ENCODE measurements at places on chromosomes 3 and 15.

DNA sequence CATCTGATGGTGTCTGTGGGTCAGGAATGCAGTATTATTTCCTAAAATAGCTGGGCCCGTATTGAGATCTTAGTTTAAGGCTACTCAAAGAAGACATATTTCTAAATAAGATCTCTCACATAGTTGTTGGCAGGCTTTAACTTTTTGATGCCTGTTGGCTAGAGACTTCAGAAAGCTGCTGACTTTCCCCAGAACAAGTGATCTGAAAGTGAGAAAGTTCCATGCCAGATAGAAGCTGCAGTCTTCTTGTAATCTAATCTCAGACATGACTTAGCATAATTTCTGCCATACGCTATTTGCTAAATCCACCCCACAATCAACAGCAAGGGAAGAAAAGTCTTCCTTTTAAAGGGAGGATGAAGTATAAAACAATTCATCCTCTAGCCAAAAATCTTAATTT, 867.1 kb downstream of the IGSF11 start:
- no peak for DNase-seq

- no peak for DNase-seq
Measured at GRCh38 chr3:137764563-137765309, 621 bp downstream of the SOX14 start.

DNA sequence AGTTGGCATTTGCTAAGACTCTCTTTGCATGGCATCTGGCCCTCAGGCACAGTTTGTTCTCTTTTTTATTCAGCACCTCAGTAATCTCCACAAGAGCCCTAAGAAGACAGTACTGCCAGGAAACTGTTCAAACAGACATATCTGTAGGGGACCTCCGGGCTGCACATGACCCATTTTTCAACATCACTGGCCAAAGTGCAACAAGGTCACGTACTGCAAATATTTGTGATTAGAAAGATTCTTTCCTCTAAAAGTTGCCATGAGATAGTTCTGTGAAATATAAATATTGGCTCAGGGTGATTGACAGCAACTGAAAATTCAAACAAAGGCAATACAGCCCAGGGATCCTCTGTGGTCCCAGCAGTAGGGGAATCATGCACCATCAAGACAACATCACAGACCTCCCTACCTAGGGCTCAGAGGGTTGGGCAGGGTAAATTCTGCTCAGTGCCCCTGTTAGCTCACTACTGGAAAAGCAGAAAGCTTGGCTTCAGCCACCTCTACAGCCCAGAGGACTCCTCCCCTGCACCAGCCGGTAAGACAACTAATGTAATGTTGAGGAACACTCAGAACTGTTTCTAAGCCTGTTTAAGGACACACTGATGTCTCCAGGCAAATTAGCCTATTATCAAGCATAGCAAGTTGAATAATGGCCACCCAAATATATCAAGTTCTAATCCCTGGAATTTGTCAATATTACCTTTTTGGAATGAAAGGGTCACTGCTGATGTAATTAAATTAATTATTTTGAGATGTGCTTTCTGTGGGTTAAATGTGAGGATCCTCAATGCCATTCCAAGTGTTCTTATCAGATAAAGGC, 117.4 kb upstream of the LPP start:
- no peak for DNase-seq

DNA sequence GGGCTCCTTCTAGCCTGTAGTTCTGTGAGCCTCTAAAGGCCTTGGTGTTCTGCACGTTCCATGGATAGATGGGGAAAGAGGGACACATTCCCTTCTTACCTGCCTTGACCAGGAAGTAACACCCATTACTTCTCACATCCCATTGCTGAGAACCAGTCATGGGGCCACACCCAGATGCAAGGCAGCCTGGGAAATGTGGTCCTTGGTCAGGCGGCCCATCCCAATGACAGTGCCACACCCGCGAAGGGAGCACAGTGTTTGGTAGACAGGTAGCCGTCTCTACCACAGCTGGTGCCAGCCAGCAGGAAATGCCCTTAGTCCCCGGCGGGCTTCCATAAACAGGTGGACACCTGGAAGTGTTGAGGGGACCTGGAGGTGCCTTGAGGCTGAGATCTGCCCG, 23.2 kb upstream of the LCTL start:
- DNase-seq = no peak

GRCh38 chr3:10273702-10274305, 18.9 kb downstream of the GHRL start:
- DNase-seq = no peak

DNA sequence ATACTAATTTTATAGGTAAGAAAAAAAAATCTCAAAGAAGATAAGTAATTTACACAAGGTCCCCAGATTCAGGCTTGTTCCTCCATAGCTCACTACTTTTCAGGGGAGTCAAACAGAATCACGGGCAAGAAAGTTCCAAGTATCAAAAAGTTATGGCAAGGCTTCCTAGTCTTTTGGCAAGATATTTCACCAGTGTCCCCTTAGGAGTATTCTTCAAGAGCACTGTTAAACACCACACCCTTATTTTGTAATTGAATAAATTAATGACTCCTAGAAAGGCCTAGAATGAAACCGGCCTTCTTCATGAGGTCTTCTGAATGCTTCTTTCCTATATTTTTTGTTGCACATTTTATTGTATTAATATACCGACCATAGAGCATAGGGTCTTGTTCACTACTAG, 109.7 kb downstream of the MYLK start:
- no peak for DNase-seq

GRCh38 chr3:132256989-132257388, 60.2 kb upstream of the ACP3 start:
- no peak for DNase-seq

GRCh38 chr3:131933665-131934064, 101.1 kb downstream of the CPNE4 start:
- DNase-seq = no peak

DNA sequence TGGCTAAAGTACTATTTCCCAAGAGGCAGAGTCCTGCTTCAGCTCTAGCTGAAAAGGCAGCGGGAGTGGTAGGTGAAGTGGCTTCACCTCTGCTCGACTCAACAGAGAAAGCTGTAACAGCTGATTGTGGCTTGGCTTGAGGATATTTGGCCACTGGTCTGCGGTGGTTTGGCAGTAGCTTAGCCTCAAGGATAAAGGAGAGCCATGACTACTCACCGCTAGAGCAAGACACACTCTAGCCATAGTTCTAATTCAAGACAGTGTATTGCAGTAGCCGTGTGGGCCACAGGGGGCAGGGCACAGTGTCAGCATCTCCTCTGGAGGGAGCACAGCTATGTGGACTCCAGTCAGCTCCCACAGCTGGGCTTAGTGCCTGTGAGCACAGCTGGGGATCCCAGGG, 23.5 kb downstream of the TPRG1 start:
- no peak for DNase-seq

- no peak for DNase-seq
Measured at GRCh38 chr3:133532951-133533350, 40.5 kb upstream of the CDV3 start.

- no peak for DNase-seq
Measured at GRCh38 chr15:64425221-64425620, 35.2 kb upstream of the ZNF609 start.

DNA sequence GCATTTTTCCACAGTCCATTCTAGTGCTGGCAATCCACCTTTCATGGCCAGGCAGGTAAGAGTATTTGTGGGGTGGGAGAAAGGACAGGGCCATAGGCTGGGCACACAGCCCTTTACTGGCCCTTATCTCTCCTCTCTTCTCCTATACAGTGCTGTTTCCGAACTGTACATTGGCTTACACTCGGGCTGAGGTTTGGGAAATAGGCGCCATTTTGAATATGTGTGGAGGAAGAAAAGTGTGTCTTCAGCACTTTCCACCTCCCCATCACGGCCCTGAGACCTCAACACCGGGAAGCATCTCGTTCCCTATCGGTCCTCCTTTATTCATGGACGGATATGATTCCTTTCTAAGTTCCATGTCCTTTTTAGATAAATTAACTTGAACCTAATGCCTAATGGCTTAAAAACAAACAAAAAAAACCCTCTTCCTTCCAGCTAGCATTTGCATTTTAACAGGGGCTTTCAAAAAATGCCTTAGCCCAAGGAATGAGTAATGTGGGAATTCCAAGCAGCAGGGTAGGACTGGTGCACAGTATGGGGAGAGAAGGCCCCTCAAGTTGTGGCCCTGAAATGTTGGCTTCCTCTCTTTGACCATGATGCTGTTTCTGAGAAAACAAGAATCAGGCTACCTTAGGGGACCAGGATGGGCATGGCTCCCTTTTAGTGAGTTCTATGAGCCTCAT, 24.5 kb downstream of the CD86 start:
- no peak for DNase-seq

- DNase-seq = no peak
Measured at GRCh38 chr3:36561601-36562000, 181.3 kb downstream of the STAC start.

Measured in HS-5 (cell line).